ENCODE measurements at places on chromosomes 13 and 19.

DNA sequence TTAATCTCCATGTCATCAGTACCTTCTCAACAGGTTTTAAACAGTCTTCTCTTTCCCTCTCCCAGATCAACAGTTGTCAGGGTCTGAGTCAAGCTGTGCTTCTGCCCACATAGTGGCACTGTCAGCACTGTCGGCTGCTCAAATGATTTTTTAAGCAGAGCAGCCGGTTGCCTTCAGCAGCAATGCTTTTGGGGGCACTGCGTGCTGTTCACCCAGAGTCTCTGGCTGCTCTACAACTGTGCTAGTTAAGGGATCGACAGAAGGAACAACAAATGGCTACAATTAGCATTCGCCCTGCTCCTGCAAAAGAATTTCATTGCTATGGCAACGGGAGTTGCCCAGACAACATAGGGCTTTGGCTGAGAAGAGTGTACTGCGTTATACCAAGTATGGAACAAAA is 412.9 kb downstream of the DIAPH3 start:
- H3K27me3 ChIP-seq, result no peaks in the 10 kb centered on the region
- no peak for DNase-seq
- H3K4me1 ChIP-seq, result no peaks in the 10 kb centered on the region
- no peaks in the 10 kb centered on the region for H3K36me3 ChIP-seq
- no peak overlapping the region for H3K27ac ChIP-seq

DNA sequence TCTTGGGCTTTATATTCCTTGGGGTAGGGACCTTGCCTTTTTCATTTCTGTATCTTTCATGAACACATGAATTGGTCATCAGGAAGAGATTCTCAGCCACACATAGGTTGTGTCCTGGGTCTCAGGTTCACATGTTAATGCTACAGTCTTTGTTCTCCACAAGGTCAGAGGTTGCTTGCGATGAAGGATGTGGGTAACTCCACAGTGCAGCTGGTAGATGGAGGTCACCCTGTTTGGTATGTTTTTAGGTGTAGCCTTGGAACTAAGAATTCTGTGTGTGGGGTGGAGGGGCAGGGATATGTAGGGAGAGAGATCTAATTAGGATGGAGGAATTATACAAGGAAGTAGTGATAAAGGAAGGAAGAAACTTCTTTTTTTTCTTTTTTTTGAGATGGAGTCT is 23.2 kb downstream of the CEACAM1 start:
- no peak overlapping the region for H3K4me3 ChIP-seq
- H3K27ac ChIP-seq, result no peak overlapping the region
- no peaks in the 10 kb centered on the region for H3K36me3 ChIP-seq
- H3K4me1 ChIP-seq, result no peaks in the 10 kb centered on the region
- no peak for DNase-seq

- H3K27me3 ChIP-seq, result no peaks in the 10 kb centered on the region
- no peak overlapping the region for H3K27ac ChIP-seq
- no peak overlapping the region for H3K4me3 ChIP-seq
Measured at GRCh38 chr13:32830336-32831031, 185.7 kb upstream of the KL start.

DNA sequence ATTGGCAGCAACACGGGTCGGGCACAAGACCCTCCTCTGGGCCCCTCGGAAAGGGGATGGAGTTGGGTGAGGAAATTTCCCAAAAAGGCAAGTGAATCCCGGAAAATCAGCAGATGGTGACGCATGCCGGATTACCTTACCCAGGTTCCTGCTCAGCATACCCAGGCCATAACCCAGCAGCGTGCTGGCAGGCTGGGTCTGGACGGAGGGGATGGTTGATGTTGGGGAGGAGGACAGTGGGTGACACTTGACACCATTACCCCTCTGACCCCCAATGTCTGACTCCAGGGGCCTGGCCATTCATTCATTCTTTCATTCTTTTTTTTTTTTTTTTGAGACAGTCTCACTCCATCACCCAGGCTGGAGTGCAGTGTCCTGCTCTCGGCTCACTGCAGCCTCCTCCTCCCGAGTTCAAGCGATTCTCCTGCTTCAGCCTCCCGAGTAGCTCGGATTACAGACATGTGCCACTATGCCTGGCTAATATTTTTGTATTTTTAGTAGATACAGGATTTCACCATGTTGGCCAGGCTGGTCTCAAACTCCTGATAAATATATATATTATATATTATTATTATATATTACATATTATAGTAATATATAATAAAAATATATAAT is 799 bp downstream of the PVR start:
- H3K27me3 ChIP-seq, result no peaks in the 10 kb centered on the region
- no peaks in the 10 kb centered on the region for H3K36me3 ChIP-seq
- H3K27ac ChIP-seq, result peak overlapping the region; percentile 76
- no peak for DNase-seq
